ENCODE measurements at places on chromosomes 1 and 21.

DNA sequence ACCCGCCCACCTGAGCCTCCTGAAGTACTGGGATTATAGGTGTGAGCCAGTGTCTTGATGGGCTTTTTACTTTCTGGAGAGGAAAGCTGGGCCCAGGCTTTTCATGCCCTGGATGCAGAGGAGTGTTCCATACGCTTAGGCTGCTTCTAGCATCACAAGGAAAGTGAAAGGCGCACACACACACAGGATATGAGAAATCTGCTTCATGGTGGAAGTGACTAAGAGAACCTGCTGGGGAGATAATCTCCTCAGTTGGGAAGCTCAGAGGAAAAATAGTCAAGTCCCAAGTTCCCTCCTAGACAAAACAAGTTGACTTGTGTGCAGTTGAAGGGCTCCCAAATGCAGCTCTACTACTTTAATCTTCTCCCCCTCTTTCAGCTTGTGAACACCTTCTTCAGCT lies 2.2 kb downstream of the NUDC start:
- DNase-seq = no peak

DNA sequence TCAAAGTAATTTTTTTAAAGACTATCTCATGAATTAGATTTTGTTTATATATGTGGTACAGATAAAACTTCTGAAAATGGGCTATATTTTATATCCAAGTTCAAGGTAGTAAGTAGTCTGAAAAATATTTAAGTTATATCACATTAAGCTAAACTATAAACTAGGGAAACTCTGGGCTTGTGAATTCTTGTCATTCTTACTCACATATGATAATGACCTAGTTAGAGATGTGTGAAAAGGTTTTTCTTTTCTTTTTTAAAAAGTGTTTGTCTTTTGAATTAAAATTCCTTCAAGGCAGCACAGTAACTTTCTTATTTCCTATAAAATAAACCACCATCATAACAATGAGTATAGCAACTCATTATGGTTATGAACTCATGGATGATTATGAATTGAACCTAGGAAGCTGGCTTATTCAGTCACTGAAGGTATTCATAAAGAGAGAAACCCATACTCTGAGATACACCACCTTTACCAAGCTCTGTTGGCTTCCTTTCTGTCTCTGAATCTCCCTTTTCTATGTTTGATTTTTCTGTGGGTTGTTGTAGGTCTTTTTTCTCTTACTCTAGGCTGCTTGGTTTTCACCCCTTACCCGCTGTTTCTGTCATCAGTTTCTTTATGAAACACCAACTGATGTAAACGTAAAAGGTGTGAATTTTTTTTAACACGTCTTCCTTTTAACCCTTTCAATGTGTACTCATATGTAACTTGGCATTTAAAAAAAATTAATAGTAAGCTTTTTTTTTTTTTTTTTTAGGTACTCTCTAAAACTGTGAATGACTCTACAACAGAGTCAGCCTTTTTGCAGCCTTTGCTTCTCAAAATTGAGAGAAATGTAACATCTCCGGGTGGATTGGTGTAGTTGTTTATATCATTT lies 25.2 kb downstream of the IL12RB2 start:
- DNase-seq = no peak

GRCh38 chr1:30407865-30408580 lies 315.4 kb downstream of the MATN1 start:
- no peak for DNase-seq

DNA sequence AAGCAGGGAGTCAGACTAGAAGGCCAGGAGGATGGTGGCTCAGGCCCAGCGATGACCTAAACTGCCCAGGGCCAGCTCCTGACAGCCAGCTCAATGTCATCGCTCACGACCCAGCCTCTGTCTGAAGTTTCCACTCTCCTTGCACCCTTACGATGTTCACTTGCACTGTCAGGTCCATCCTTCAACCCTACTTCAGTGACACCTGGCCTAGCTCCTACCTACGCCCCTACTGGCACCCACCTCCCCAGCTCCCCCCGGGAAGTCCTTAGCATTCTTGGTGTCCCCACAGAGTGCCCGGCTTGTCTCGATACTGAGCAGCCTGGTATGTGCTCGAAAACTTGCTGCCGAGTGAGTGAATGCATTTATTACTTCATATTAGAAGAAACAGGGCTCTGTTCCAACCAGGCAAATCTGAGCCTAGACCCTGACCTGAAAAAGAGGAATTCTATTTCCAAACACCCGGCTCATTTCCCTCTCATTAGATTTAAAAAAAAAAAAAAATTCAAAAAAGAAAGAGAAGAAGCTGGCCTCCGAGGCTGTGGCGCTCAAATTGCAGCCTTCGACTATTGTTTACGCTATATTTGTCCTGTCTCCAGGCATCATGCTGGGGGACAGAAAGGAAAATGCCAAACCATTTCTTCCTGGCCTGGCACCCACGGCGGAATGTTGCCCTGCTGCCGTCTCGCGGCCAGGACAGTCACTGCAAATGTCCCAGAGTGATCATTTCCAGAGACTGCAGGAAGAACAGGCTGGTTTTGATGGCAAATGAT lies 29.8 kb upstream of the LRRC38 start:
- no peak for DNase-seq

GRCh38 chr1:61156576-61157467 lies 74.5 kb downstream of the NFIA start:
- DNase-seq = no peak

- no peak for DNase-seq
These were observed 858 bp downstream of the LACTBL1 start for GRCh38 chr1:22971611-22972405.

DNA sequence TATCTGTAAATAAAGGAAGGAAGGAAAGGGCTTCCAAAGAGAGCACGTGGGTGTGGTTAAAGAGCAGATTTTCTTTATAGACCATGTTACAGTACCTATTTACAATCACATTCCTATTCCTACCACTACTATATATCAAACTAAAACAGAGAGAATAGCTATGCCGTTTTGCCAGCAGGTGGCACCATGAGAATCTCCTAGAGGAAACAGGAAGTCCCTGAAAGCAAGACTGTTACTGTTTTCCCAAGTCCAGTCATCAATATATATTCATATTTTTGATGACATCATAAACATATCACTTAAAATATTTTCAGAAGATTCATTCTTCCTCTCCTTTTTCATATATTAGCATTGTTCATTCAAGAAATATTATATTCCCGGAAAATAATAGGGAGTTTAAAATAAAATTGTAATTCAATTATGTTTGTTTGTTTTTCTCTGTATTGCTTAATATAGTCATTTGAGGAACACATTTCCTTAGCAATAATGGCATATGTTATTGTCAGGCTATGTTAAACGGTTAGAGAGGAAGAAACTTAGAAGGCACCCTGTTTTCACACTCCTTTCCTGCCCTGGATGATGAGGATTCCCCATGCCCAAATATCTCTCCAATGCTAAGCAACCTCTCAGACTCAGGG lies 6.6 kb downstream of the CCDC190 start:
- DNase-seq = no peak

DNA sequence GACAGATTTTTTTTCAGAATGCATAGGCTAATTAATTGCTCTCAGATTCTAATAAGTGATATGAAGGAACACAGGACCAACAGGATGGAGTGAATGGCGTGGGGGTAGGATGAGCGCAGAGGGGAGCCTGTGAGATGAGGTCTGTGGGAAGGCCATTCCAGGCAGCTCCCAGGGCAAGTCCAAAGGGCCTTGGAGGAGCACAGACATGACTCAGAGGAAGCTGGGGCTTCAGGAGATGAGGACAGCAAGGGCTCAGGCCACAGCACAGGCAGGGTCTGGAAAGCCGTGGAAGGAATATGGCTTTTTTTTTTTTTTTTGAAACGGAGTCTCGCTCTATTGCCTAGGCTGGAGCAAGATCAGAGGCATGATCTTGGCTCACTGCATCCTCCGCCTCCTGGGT lies 35.1 kb downstream of the FMN2 start:
- no peak for DNase-seq

DNA sequence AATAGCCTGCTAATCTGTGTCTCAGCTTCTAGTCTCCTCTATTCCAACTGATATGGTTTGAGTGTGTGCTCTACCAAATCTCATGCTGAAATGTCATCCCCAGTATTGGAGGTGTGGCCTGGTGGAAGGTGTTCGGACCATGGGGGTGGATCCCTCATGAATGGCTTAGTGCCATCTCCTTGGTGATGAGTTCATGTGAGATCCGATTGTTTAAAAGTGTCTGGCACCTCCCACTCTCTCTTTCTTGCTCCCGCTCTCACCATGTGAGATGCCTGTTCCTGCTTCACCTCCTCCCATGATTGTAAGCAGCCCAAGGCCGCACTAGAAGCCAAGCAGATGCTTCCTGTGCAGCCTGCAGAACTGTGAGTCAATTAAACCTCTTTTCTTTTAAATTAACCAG lies 73.5 kb upstream of the CAMK1G start:
- DNase-seq = no peak

DNA sequence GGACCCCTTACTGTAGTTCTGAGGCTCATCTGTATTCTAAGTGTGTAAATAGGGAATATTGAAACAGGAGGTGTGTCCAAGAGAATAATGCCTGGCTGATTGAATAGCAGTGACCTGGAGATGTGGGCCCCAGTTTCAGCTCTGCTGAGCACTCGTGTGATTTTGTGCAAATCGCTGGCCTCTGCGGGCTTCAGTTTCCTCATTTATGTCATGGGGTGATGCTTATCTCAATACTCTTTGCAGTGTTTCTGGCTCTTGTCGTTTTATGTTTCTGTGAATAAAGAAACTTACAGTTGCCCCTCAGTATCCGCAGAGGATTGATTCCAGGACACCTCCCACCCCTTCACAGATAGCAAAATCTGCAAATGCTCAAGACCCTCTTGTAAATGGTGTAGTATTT lies 5.0 kb downstream of the COG2 start:
- no peak for DNase-seq

DNA sequence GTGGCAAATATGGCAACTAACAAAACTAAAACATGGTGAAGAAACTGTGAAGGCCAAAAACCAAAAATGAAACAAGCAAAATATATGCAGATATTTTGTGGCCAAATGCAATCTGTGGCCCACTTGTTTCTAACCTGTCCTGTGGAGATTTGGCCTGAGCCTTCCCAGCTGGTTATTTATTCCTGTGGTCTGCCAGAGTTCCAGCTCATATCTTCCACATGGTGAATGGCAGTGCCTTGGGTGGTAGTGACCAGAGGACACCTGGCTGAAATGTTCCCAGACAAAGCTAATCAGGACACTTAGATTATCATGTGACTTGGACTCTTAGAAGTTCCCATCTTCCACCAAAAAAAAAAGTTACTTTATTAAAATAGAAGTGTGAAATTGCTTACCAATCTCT lies 39.7 kb downstream of the RNASEL start:
- no peak for DNase-seq

DNA sequence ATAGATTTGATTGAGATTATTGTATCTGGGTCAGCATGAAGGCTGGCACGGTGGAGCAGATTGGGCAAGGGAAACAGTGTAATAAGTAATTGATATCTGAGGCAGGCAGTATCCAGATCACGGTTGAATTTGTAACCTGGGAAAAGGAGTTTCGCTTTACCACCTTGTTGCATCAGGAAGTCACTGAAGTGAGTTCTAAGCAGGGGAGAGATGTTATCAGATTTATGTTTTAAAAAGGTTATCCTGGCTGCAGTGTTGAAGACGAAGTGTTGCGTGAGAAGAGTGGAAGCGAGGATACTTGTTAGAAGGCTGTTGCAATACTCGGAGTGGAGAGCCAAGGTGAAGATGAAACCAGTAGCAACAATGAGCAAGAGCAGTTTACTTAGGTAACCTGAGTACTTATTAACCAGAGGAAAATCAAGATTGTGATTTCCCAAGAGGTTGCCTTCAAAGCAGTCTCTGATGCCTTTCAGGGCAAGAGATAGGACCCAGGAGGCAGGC lies 77.8 kb downstream of the LHX9 start:
- DNase-seq = no peak

GRCh38 chr1:100795646-100795985 lies 76.1 kb downstream of the VCAM1 start:
- no peak for DNase-seq

DNA sequence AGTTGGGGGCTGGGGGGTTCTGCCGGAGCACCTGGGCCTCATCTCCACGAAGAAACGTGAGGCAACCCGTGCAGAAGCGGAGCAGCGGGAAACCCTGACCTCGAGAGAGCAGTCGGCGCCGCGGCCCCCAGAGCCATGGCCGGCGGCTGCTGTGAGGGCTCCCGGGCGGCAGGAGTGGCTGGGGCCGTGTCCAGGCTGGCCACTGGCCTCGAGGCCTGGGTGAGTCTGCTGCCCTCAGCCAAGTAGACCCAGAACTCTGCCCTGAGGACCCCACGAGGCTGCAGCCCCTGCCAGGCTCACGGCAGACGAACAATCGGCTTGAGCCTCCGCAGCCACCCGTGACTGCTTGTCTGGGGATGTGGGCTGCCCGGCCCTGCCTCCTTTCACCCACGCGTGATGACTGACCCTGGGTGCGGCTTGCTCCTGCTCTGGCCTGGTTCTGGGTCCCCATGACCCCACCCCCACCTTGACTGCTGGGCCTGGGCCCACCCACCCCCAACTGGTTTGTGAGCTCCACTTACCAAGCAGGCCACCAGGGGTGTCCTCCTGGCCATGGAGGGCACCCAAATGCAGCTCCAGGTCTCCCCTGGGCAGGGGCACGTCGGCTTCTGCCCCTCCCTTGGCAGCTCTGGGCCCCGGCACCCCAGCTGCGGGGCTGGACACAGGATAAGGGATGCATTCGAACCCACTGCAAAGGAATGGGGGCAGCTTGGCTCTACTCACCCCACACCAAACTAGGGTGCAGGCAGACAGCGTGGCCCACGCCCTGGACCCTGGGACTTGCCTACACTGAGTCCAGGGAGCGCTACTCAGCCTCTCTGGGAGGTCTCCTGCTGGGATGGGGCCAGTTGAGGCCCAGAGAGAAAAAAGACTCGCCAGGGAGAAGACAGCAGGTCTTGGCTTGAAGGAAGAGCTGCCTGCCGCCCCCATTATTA lies 34.2 kb downstream of the MORN1 start:
- DNase-seq = no peak

DNA sequence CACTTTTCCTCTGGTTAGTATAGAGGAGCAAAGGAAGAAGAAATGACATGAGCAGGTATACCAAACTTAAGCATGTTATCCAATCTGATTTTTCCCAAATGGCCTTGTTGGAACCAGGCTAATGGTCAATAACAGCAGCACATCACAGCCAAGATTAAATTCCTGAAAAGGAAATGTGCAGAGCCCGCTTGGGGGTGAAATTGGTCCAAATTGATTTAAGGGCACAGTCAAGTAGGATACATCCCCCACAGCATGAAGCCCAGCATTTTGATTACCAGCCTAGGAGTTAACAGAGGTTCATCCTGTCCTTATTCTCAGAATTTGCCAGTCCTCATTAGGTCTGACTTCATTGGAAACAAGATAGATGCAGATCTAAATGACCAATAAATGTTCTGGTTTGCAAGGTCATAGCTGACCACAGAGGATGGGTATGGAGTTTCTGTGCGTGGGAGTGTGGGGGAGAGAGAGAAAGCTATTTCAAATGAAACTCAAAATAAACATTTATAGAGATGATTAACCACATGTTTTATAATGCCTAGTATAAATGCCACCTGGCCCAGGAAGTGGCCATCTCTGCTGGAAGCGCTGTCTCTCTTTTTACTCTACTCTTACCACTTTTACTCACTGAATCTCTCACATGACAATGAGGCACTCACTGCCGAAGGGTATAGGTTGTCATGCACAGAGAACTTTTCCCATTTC lies 38.7 kb downstream of the RGS5 start:
- DNase-seq = no peak

All from stimulated activated CD8-positive, alpha-beta memory T cell treated with anti-CD3 and anti-CD28 coated beads, Interleukin-7, amount 100 ng/mL, for 1 hour (primary cell).